ENCODE measurements at places on chromosomes 5 and 9.

DNA sequence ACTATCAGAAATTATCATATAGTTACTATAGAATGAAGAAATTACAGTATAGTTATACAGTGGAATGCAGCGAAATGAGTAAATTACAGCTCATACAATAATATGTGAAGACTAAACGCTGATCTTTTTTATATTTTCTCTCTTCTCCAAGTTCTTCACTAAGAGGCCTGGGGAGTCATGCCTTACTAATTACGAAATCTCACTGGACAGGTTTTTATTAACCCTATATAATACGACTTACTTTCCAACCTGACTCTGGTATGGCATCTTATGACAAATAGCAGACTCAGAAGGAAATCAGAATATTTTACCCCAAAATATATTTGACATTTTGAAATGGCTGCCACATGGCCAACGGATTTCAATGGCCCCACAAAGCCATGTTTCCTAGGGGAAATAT is 9.1 kb downstream of the CARNMT1 start:
- DNase-seq: no peak

DNA sequence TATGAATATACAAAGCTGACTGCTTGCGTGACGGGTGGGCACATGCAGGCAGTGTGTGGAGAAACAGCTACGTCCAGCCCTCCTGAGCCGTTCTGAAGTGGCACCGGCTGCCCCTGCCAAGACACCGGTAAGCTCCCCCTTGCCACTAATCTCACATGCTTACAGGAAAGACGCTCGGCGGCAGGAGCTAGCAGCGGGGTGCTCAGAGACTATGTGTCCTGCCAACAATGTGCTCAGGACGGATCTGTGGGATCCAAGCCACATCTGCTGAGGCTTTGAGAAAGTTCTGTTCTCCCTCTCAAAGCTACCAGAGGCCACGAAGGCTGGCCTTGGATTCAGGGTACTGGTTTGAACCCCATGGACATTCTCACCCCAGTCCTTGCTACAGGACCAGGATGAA is 157.2 kb upstream of the PHYKPL start:
- DNase-seq: no peak

- DNase-seq: no peak
Observed at GRCh38 chr5:90338712-90339372, 70.7 kb downstream of the CETN3 start.

DNA sequence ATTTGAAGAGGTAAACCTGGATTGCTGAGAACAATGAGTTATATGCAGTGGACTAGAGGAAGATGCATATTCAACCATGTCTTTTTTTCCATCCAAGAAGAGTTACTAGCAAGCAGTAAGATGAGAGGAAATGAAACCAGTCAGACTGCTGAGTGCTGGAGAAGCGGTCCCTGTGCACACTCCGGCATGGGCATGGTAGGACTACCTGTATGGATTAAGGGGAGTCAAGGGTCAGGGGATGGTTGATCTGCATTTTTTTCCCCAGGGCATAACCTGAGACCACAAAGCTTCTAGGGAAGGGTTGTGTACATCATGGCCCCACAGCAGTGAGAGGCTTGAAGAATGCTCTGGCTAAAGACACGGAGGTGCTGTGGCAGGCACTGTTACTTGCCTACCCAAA is 76.6 kb upstream of the ZNF169 start:
- no peak for DNase-seq

DNA sequence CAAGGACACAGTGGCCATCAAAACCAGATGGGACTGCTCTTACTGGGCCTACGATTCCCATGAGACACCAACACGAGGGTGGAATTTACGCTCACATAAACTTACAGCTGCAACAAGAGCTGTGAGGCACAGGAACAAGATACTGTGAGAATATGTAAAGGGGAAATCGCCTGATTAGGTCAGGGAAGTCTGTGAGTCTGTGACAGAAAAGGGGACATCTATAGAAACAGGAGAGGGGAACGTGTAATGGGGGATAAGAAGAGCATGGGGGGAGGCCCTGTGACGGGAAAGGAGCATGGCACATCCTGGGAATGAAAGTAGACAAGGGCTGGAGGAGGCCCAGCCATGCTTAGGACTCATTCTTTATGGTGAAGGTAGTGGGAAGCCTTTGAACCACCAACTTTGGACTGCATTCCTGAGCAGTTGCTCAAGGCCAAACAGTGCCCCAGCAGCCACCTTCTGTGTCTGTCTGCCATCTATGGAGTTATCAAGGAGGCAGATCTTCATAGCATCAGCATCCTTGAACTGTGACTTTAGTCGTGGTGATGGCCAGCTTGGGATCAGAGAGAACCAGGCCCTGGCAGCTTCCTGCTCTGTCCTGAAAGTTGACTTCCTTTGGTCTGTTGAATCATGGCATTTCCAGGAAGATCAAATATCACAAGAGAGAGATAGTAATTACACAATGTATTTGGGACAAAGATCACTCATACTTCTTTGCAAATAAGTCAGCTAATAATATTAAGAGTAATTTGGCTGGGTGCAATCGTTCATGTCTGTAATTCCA is 87.9 kb upstream of the FAM169A start:
- no peak for DNase-seq

- DNase-seq: no peak
Observed at GRCh38 chr5:116152169-116152568, 67.3 kb downstream of the COMMD10 start.

DNA sequence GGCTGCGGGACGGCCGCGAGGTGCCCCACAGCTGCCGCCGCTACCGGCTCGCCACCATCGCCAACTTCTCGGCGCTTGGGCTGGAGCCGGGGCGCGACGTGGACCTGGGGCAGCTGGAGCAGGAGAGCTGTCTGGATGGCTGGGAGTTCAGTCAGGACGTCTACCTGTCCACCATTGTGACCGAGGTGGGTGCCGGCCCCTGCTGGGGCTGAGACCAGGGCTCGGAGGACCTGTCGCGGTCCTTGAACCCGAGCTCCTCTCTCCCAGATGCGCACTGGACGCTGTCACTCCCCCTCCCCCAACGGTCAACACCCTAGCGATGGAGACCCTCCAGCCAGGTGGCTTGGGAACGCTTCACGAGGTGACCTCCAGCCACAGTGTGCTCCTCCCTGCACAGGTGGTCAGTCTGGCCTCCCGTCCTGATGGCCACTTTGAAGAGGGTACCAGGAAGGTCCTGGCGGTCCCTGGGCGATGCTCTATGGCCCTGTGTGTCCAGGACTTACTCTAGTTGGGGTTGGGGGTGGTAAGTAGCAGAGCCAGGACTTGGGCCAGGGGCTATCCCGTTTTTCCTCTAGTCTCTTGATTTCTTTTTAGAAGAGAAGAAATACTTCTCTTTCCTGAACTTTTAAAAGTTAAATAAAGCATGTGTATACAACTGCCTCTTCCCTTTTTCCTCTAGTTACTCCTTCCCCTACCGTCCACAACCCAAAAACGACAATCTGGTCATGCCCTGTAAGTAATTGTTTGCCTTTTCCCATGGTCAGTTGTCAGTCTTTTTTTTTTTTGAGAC is 866 bp downstream of the SLC22A5 start:
- no peak for DNase-seq

DNA sequence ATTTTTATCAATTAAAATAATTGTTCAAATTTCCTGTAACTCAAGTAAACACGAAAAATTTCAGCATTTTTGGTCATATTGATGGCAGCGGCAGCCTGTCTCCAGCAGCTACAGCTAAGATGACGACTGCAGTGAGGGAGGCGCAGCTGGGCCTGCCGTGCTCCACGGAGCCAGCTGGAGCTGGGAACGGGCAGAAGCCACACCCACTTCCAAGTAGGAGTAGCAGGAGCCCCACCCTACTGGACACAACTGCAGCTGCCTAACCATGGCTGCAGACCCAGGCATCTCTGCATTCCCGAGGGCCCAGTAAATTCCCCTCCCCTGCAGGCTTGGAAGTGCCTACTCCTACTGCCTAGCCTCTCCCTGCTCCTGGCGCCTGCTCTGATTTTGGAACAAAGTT is 2031.7 kb downstream of the EFNA5 start:
- DNase-seq: no peak

- DNase-seq: no peak
Observed at GRCh38 chr9:108830272-108830671, 25.5 kb downstream of the ACTL7B start.

DNA sequence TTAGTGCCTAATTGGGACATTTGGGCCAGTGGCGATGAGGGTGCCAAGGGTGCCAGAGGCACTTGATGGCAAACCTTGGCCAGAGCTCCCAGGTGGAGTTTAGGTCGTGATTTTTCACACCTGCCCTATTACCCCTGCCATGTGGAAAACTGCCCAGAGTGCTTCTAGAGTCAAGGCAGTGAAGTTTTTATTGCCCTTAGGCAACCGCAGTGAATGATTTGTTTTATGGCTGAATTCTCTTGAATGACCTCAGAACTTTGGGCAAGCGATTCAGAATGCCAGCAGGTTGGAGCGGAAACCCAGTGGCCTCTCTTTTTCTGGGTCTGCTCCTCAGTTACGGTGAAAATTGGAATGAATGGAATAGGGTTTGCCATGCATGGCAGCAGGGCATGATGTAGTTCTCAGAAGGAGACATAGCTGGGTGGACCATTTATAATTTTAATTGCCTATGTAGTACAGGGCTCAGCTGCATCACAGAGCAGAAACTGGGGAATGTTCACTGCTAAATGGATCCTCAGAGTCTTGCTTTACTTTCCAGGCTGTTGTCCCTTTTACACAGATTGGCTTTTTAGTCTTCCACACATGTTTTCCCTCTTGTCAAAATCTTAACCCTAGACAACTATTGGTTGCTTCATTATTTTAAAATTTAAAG is 820.0 kb upstream of the SEMA6A start:
- DNase-seq: no peak

- no peak for DNase-seq
Observed at GRCh38 chr5:61894046-61894445, 412.0 kb upstream of the KIF2A start.

GRCh38 chr5:156087577-156088110 is 239.3 kb upstream of the SGCD start:
- DNase-seq: no peak

GRCh38 chr9:13268469-13268868 is 11.0 kb downstream of the MPDZ start:
- no peak for DNase-seq

DNA sequence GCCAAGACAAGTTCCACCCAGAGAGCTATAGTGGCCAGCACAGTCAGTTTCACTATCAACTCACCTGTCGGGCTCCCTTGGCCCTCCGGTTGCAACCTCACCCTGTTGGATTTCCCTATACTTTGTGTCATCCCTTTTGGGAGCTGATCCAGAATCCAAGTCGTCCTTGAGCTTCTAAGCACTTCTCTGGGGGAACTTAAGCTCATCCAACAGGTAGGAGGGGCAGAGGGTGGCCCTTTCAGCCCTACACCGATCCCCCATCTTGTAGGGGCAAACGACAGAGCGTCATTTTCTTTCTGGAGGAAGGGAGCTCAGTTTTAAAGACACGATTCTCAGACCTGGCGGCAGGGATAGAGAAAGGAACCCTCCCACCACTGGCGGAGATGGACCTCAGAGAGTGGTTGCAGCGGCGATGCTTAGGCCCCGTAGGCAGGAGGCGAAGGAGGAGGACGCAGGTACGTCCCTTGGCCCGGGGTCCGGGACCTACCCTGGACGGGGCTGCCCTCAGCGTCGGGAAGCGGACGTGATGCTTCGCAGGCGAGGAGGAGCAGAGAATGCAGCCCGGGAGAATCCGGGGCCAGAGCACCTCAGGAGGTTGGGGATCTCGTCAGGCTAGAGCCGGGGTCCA is 519 bp downstream of the ZER1 start:
- DNase-seq: no peak

GRCh38 chr5:68431601-68432337 is 216.2 kb downstream of the PIK3R1 start:
- no peak for DNase-seq

GRCh38 chr5:110865400-110866094 is 126.7 kb downstream of the SLC25A46 start:
- DNase-seq: peak; percentile 16

Measured in NCI-H1694 (cell line).